ENCODE measurements at places on chromosomes 13 and 19.

DNA sequence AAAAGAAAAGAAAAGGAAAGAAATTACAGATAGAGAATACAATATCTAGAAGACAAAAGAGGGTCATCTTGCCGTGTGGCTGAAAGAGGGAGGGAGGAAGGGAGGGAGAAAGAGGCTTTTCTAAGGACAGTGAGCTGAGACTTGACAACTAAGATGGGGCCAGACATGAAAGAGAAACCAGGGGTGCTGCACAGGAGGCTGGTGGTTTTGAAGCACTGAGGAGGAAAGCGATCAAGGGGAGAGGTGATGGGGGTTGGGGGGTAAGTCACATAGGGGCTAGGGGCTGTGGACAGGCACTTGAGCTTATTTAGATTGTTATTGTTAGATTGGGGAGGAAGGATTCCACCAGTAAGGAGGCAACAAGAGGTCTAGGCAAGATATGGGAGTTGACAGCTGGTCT is 17.3 kb downstream of the PNPLA6 start:
- DNase-seq, result no peak

DNA sequence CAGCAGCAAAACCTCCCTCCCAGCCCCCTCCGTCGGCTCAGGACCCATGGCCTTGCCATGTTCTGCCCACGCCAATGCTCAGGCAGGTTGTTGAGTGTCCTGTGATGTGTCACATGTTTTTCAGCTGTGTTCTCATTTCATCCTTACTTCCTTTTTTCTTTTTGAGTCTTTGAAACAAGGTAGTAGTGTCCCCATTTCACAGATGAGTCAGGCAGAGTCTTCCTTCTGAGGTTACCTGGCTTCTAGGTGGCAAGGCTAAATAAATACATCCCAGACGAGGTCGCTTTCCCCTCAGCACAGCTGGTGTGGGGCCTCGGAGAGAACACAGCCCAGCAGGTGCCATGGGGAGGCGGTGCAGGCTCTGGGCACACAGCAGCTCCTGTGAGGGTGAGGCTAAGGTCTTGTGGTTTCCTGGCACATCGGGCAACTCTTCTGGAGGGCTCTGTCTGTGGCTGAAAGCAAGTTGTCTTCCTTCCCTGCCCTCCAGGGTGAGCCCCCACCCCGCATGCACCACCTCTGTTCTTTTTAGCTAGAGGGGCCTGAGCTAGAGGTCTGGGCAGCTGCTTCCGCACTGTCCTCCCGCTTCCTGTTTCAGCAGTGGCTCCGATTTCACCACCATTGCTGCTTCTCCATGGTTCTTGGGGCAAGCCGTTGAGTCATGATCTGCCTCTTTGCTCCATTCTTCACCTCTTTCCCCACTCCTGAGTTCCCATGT is 15.1 kb downstream of the PRAM1 start:
- peak; percentile 27 for DNase-seq

- no peak for DNase-seq
Measured at GRCh38 chr13:87147076-87147475, 524.1 kb upstream of the SLITRK5 start.

DNA sequence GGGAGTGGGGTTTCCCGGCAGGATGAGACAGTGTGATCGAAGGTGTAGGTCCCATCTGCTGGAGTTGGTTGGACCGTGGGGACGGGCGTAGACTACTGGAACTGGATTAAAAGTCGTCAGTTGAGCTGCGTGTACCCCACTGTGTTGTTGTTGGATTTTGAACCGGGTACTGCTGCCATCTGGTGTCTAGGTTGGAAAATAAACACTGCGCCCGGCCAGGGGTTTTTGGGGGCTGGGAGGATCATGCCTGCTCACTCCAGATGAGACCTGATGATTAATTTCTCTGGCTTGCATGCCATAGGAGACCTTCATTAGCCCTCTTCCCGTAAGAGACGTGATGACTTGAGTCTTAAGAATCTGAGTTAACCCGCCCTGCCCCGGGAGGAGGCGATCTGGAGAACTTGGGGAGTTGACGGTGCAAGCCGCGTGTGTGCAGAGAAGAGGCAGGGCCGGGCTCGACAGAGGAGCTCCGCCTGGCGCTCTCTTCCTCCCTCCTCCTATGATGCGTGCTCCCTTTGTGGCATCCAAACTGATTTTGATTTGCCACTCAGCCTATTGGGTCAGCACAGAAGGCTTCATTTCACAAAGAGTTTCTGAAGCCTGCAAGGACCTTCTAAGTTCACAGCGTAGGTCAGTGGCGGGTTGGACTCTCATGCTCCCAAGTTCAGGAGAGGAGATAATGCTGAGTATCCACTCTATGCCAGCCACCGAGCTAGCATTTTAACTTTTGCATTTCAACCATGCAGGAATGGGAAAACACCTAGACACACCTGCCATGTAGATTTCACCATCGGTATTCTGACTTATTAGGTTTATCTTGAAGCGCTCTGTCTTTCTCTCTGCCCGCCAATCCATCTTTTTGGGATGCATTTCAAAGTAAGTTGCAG is 2.7 kb downstream of the UHRF1 start:
- DNase-seq, result no peak

DNA sequence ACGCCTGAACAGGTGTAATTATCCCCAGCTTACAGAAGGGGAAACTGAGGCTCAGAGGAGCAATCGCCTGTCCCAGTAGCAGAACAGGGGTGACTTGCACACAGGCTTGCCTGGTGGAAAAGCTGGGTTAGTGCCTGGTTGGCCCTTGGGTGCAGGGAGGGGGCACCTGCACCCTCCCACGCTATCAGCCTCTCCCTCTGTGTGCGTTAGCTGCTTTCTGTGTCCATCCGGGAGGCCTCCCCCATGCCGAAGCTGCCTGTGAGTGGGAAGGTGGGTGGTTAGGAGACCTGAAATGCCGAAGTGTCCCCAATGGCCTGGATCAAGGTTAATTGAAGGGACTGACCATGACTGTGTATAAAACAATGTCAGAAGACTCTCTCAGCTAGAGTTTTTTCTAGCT is 295.0 kb downstream of the ZNF536 start:
- no peak for DNase-seq

DNA sequence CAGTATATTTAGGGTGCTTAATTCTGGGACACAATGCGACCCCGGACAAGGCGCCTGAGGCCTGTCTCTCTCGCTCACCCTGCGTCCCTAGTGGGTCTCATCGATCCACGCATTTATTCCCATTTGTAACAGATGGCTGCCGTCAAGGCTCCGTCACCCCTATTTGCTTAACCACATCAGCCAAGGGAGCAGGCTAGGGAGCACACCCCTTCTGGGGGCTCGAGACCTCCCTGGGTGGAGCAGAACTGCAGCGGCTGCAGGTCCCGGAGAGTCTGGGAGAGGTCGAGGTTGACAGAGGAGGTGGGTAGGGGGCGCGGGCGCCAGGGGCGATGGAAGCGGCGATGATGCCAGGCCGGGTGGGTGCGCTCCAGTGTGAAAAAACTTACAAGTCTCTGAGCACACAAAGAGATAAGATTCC is 507 bp downstream of the ALG5 start:
- peak; percentile 1 for DNase-seq

DNA sequence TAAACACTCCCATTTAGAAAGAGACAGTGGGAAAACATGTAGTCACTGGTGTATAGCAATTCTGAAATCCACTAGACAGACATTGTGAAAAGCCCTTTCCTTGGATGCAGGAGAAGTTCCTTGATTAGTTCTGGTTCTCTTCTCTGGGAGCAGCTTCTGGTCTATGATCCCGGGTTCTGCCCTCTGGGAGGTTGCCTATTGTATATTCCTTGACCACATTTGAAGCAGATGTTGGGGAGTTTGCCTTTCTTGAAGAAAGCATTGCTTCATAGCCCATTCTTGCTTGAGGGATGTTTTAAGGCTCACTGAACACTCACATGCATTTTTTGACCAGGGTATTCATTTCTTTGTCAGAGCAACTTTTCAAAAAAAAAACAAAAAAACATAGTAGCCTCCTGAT is 211.9 kb downstream of the NDFIP2 start:
- DNase-seq, result no peak

GRCh38 chr19:52171321-52172169 is at the start of gene ZNF836:
ZNF836 (minus strand) TSS chr19:52171621; CDS start chr19:52168072, 3,549 bp downstream.
- DNase-seq, result peak; percentile 87

DNA sequence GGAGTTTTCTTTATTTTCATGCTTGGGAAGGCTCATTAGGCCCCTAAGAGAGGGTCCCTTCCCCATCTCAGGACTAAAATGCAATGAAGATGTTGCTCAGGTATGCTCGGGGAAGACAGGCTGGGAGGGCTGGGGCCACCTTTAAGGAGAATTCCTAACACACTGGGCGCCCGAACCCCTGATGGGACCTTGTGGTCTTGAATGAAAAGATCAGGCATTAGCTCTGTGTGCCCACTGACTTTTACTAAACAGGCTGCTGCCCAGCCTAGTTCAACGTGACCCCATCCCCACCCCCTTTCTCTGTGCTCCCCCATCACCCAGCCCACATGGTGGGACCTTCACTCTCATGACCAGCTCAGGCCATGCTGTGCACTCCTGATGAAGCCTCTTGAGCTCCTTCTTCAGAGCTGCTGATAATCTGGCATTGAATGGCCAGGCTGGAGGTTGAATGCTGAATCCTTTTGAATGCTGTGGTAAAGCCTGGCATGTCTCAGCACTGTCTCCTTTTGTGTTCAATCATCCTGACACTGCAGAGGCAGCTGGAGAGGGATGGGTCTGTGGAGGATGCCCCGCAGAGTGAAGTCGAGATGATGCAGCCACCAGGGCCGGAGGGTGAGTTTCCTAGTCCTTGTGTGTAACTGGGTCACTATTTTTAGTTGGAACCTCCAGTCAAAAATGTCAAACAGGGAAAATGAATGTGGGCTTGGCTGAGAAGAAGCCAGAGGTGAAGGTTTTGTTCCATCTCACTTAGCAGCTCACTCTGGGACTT is 209.1 kb downstream of the UQCRFS1 start:
- DNase-seq, result no peak

DNA sequence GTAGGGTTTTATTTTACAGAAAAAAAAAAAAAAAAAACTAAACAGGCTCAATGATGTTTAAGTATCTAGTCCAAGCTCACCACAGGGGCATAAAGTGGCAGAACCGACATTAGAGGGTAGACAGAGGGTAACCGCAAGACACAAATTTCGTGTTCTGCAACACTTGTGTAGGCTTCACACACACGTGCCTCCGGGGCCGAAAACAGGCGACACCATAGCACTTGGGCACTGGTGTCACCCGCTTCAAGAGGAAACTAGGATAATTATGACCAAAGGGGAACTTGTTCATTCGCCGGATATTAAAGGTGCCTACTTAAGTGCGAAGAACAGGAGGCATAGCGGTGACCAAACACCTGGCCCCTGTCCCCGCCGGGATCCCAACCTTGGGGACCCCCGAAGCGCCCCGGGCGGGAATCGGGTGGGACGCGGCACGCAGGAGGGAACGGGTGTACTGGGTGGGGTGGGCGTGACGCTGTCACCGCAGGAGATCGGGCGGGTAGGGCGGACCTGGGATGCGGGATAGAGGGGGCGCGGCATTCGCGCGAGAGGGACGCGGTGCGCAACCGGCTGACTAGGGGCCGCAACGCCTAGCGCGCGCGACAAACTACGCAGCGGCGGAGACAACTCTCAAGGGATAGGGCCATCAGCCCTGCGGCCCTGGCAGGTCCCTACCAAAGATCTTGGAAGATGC is 558 bp downstream of the MZT1 start:
- peak; percentile 0 for DNase-seq

- no peak for DNase-seq
Measured at GRCh38 chr13:50636007-50636704, 207.3 kb downstream of the DLEU7 start.

GRCh38 chr13:59677966-59678814 is 485.5 kb downstream of the DIAPH3 start:
- no peak for DNase-seq

DNA sequence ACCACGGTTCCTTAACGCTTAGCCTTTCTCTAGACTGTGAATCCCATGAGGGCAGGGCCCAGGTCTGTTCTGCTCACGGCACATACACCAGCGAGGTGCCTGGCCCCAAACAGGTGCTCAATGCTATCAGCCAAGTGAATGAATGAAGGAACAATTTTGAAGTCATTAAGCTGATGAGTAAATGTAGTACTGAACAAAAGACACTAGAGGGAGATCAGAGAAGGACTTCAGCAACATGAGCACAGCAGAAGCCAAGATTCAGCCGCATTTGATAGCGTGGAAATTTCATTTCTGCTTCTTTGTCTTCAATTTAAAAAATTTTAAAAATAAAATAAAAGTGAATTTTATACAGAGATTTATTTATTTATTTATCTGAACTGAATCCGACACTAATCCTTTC is 20.1 kb upstream of the MYO16 start:
- no peak for DNase-seq

- DNase-seq, result no peak
Measured at GRCh38 chr19:35392742-35393715, 22.2 kb downstream of the GPR42 start.

GRCh38 chr19:13881692-13882418 is 4.9 kb downstream of the NANOS3 start:
- no peak for DNase-seq

DNA sequence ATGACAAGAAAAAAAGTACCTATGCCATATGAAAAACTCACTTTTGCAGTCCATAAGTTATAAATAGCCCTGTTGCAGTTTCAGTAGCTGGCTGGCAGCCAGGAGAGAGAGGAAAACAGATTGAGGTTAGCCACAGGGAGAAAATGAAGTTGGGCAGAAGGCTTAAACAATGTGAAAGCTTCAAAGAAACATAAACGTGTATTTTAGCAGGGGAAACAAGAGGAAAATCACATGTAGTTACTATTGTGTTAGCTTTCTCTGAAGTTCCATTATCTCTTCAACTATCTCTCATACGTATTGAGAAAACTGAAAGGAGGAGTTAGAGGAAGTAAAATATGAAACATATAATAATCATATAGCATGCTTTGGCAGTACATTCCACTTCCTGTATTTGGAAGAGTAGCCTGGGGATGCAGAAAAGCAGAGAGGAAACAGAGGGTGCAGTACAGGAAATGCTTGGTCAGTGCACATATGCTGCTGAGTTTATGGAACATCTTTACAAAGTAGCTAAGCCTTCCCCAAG is 1551.1 kb downstream of the EFNB2 start:
- no peak for DNase-seq

DNA sequence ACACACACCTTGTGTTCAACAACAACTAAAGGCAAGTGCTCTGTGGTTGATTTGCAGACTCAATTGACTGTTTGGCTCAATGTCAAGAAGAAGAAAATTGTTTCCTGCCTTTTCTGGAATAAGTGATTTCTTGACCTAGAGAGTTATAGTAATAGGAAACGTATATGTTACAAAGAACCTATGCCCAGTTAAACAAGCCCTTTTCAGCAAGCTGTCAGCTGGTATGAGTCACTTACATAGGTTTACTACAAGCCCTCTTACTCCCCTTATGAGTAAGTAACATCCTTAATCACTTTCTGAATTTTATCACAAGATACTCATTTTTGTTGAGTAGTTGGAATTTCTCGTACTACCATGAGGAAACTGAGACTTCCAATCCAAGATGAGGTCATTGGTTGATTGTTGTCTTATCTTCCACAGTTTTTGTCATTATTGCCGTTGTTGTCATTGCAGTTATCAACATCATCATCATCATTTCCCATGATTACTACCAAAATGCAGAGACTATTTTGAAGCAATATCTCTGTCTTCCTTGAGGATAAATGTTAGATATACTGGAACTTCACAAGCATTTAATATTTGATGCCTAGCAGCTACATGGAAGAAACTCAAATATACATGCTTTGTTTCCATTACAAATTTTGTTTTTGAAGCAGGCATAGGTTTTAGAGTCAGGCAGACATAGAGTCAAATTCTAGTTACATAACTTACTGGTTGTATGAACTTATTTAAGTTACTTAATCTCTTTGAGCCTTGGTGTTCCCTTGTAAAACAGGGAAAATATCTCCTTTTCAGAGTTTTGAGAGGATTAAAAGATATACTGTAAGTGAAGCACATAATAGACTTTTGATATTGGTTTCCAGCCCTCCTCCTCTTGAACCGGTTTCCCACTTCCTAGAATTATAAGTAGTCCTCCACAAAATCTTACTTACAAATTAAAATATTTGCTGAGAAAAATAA is 106.0 kb downstream of the RAP2A start:
- no peak for DNase-seq
